Activated CD8-positive, alpha-beta memory T cell treated with anti-CD3 and anti-CD28 coated beads, Interleukin-2, amount 10 ng/mL, durations not matched to agents 7 days and 5 days (primary cell): ENCODE measurements at places on chromosomes 12 and 14. TPM values are rescaled to one million over a fixed set of nuclear protein-coding genes. Genes with fewer than 3 reads are reported as not detected.

GRCh38 chr14:102629011-102629444 is 36.6 kb downstream of the RCOR1 start:
- DNase-seq: no peak
- H3K27ac ChIP-seq: no peak overlapping the region
- H3K27me3 ChIP-seq: no peaks in the 10 kb centered on the region
- no peak overlapping the region for H3K4me3 ChIP-seq
- peaks cover 13% of the 10 kb centered on the region for H3K4me1 ChIP-seq

GRCh38 chr12:28223858-28224257 is 33.6 kb downstream of the CCDC91 start:
- peak overlapping the region; percentile 11 for H3K4me3 ChIP-seq
- H3K27me3 ChIP-seq: peaks cover 6% of the 10 kb centered on the region
- H3K27ac ChIP-seq: peak overlapping the region; percentile 67
- peaks cover 27% of the 10 kb centered on the region for H3K36me3 ChIP-seq
- peak; percentile 58 for DNase-seq

IRF2BPL gene
- 24.9 TPM for total RNA-seq

GRCh38 chr12:64085996-64086395 is 136.1 kb downstream of the KICS2 start:
- no peaks in the 10 kb centered on the region for H3K4me1 ChIP-seq
- DNase-seq: no peak
- no peak overlapping the region for H3K27ac ChIP-seq
- H3K4me3 ChIP-seq: no peak overlapping the region

LMNTD1 gene
- total RNA-seq: not detected
